MCF 10A (cell line): ENCODE measurements at places on chromosomes 5 and 9.

- no peak for DNase-seq
These were observed 7.6 kb downstream of the BASP1 start for GRCh38 chr5:17224858-17225511.

GRCh38 chr9:91276513-91276912, 85.2 kb downstream of the AUH start:
- DNase-seq, result no peak

DNA sequence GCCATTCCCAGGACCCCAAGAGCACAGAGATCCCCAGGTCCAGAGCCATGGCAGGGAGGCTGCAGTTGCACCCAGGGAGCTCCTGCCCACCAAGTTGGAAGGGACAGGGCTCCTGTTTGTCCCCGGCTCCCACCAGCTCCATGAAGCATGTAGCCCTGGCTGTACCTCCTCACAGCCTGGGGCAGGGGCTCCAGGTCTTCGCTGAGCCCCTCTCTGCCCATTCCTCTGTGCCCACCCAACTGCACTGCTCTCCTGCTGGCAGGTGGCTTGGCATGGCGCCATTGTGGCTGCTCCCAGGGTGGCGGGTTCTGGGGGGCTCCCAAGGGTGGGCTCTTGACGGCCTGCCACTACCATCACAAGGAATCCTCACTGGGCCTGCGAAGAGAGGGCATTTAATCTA, 197.5 kb upstream of the DAB2 start:
- DNase-seq, result no peak

GRCh38 chr5:159819591-159820411, 96.5 kb upstream of the ADRA1B start:
- DNase-seq, result peak; percentile 87

DNA sequence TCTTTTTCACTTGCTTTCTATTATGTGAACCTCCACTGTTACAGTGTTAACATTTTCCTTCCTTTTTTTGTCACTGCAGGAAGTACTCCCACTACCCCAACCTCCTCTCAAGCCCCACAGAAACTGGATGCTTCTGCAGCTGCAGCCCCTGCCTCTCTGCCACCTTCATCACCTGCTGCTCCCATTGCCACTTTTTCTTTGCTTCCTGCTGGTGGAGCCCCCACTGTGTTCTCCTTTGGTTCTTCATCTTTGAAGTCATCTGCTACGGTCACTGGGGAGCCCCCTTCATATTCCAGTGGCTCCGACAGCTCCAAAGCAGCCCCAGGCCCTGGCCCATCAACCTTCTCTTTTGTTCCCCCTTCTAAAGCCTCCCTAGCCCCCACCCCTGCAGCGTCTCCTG, 18.8 kb downstream of the NUP214 start:
- no peak for DNase-seq

DNA sequence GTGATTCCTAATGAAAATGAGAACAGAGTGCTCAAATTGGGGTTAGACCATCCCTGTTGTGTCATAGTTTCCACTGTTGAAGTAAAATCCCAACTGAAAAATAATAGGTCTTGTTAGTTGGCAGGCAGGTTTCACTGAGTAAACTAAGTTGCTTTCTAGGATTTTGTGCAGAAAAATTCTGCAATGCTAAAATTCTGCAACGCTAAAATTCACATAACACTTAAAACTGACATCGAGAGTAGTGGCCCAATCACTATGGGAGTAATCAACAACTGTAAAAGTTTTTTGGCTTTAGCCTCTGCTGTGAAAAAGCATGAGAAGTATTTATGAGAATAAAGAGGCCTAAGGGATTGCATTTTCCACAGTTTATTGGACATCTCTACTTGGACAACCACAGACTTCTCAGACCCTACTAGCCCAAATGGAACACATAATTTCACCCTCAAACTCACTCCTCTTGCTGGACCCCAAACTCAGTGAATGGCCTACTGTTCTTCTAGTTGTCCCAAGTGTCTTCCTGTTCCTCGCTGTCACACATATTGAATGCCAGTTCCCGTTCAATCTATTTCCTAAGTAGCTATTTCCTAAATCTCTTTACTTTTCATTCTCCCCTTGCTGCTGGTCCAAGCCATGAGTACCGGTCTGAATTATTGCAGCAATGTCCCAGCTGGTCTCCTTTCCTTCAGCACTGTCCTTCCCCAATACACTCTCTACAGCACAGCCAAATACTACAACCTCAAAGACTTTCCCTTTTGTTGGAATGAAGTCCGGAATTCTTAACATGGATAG, 355.4 kb downstream of the PDE4D start:
- DNase-seq, result no peak

DNA sequence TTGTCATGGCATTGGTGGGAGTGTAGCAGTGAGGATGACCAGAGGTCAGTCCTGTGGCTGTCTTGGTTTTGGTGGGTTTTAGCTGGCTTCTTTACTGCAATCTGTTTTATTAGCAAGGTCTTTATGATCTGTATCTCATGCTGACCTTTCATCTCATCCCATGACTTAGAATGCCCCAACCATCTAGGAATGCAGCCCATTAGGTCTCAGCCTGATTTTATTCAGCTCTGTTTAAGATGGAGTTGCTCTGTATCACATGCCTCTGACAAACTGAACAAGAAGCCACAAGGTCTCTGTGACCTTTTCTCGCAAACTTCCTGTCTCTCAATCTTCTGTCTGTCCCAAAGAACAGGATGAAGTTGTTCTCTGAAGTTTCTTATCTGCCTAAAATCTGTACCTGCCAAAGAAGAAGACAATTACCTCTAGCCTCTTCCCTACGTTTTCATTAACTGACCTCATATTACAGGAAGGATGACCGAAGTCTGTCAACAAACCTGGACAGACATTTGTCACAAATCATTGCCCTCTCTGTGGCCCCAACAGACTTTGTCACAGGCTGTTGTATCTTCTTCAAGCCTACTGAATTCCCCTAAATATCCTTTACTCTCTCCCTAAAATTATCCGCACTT, 284.2 kb upstream of the SEMA6A start:
- no peak for DNase-seq

- DNase-seq, result no peak
These were observed 18.3 kb downstream of the AKNA start for GRCh38 chr9:114369216-114370130.

DNA sequence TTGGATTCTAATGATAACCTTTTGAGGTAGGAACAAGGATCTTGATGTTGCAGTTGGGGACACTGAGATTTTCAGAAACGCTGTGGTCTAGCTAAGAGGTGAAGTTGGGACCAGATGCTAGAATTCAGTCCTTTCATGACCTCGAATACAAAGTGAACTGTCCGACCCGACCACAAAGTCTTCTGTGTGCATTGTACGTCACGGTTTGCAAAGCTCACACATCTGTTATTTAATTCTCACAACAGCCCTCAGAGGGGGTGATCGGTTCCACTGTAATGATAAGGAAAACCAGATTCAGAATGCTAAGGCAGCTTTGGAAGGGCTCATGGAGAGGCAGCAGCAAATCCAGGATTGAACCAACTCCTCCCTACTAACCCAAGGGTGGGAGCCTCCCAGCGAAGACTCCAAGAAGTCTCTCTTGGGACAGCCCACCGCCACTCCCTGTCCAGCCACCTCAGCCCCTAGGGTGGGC, 16.6 kb upstream of the KIF12 start:
- no peak for DNase-seq

GRCh38 chr9:18015116-18015515, 436.2 kb downstream of the SH3GL2 start:
- no peak for DNase-seq

DNA sequence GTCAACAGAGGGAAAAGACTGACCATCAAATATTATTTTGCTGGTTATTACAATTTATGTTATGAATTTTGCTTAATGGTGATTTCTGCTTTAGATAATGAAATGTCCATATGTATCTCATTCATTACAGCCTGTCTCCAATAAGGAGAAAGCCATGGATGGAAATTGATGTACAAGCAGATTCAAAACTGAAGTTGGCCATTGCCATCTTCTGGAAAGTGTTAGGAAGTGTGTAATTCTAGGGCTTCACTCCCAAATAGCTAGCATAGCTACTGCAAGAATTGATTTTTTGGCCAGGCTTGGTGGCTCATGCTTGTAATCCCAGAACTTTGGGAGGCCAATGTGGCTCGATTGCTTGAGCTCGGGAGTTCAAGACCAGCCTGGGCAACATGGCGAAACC, 45.8 kb downstream of the DYNC2I2 start:
- no peak for DNase-seq

DNA sequence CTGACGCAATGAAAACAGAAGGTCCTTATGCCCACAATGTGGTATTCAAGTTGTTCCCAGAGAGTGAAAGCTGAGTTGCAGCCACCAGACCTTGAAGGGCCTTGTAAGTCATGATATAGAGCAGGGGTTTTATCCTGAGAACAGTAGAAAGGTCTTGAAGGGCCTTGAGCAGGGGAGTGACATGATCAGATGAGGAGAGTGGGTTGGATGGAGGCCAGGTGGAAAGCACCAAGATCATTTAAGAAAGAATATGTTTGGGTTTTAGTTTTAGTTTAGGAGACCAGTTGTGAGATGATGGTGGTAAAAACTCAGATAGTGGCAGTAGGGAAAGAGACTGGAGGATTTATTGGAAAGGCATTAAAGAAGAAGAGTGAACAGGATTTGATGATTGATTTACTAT, 5.9 kb downstream of the ITGA2 start:
- DNase-seq, result no peak

GRCh38 chr9:366620-367019, 152.0 kb downstream of the DOCK8 start:
- DNase-seq, result no peak

GRCh38 chr5:95669985-95670384, 12.8 kb downstream of the SPATA9 start:
- no peak for DNase-seq

GRCh38 chr9:35684921-35685320, 4.8 kb downstream of the TPM2 start:
- no peak for DNase-seq

GRCh38 chr5:112921026-112921832, 798 bp downstream of the REEP5 start:
- peak; percentile 73 for DNase-seq

DNA sequence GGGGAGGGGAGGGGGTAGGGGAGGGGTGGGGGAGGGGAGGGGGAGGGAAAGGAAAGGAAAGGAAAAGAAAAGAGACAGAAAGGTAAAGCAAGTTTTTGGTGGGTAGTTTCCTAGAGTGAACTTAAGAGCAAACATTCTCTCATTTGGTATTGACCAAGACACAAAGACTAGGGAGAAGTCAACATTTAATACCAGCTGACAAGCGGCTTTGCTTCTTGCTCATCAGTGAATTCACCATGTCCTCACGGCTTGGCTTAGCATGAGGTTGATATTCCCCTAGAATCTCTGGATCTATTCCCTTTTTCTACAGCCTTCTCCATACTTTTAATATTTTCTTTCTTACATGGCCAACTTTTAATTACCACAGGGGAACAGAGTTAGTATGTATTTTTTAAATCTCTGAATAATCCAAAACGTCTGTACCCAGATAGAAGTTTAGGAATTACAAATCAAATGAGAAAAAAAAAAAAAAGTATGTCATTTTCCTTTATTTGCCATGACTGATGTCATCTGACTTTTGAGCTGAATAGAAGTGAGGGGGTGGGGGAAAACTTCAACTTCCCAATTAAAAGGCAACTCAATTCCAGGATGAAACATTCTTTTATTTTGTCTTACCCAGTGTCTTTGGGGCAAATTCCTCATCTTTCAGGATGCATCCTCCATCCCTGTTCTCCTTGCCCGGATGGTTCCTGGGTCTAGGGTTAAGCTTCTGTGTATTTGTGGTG, 40.1 kb upstream of the GLIS3 start:
- no peak for DNase-seq

DNA sequence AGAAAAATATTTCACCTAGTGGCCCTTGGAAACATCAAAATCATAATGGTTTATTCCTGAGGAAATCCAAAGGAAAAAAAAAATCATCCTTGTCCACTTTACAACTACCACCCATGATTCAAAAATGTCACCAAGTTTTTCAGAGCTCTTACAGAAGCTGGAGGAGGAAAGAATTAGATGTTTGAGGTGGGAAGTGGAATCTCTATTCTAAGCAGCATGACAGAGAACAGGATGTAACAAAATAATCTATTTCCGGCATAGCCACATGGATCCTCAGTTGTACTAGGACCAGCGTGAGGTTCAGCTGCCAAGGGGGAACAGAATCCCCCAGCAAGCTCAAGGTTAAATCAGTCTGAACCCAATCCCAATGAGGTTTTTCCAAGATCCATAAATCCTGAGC, 40.2 kb downstream of the FBXW11 start:
- no peak for DNase-seq

DNA sequence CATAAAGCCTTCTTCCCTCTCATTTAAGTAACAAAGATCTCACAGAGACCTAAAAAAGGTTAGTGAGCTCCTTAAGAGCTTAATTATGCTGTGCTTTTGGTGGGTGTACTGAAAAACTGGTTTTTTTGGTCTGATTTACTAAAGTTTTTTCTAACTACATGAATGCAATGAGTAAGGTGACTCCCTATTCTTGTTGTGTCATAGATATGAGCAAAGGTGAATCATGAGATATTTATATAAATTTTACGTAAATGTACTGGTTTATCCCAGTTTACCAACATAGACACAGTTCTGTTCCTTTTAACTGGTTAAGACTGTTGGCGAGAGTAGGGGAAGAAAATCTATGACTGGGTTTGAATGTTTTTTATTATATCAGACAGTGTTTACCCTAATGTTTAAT, 250.5 kb downstream of the NR2F1-AS1 start:
- peak; percentile 39 for DNase-seq

DNA sequence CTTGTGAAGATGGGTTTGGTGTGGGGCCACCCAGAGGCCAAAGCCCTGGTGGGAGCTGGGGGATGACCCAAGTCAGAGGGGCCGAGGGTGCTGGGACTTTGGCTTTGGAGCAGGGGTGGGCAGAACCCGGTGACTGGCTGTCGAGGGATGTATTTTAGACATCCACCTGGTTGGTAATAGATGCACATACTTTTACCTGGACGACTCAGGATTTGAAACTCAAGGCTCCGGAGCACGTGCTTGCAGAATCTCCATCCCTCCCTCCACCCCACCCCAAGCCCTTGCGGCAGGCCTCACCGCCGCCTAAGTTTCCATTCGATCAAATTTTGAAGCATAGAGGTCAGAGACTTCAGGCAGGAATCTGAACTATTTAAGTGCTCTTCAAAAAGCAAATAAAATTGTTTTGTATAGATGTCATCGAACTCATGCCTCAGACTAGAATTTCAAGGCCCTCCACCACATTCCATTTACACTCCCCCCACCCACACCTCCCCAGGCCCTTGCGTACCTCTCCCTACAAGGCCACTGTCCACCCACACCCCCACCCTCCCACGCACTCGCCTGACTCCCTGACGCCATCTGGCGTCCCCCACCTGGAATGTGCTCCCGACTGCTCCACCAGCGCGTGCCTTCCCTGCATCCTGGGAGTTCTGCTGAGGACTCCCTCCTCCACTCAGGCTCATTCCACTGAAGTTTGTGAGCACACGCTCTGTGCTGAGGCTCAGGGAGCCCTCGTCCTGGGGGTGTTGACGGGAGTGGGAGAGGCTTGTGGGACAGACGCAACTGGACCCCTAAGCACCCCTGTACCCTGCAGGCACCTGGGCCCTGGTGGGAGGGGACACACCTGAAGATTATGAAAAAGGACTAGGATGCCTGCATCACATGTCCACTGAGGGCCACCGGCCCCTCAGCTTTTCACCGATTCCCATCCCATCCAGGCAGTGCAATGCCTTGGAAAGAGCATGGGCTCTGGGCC, 56.4 kb upstream of the RPL26L1 start:
- DNase-seq, result peak; percentile 75
